ENCODE measurements at places on chromosomes 3 and 15.

DNA sequence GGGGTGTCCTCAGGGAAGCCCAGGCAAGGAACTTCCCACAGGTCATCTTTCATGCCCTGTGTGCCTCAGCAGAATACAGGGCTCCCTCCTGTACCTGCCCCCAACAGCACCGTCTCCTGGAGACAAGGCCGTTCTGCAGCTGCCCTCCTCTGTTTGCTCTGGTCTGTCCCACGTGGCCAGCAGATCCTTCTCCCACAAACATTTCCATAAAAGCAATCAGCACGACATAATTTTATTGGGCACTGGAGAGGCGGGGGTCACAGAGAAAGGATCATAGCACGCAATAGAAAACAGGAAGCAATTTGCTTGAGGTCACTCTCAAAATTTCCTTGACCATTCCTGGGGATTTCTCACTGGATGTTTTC is 29.4 kb downstream of the STARD5 start:
- no peak overlapping the region for H3K4me3 ChIP-seq
- no peaks in the 10 kb centered on the region for H3K27me3 ChIP-seq
- no peaks in the 10 kb centered on the region for H3K36me3 ChIP-seq
- H3K4me1 ChIP-seq = no peaks in the 10 kb centered on the region

DNA sequence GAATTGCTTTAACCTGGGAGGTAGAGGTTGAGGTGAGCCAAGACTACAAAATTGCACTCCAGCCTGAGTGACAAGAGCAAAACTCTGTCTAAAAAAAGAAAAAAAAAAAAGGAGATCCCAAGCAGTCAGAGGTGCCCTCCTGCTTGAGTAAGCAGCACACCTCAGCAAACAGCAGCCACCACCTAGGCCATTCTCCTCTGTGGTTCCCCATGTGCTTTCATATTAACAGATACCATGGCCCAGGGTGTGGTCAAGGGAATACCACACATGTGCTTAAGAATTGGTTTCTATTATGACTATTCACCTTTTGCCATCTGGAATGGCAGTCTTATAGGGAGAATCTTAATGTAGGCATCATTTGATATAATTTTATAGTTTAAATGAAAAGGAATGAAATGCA is 24.7 kb upstream of the CSPG5 start:
- no peaks in the 10 kb centered on the region for H3K4me1 ChIP-seq
- no peak overlapping the region for H3K4me3 ChIP-seq

GRCh38 chr15:28084547-28084946 is 14.6 kb downstream of the OCA2 start:
- H3K27me3 ChIP-seq = no peaks in the 10 kb centered on the region
- H3K27ac ChIP-seq = no peak overlapping the region
- DNase-seq = no peak
- H3K36me3 ChIP-seq = no peaks in the 10 kb centered on the region
- no peaks in the 10 kb centered on the region for H3K4me1 ChIP-seq

- H3K4me1 ChIP-seq = no peaks in the 10 kb centered on the region
- H3K4me3 ChIP-seq = no peak overlapping the region
- no peak overlapping the region for H3K27ac ChIP-seq
- H3K27me3 ChIP-seq = no peaks in the 10 kb centered on the region
- DNase-seq = no peak
Measured at GRCh38 chr3:72973031-72973723, 23.4 kb upstream of the PPP4R2 start.

DNA sequence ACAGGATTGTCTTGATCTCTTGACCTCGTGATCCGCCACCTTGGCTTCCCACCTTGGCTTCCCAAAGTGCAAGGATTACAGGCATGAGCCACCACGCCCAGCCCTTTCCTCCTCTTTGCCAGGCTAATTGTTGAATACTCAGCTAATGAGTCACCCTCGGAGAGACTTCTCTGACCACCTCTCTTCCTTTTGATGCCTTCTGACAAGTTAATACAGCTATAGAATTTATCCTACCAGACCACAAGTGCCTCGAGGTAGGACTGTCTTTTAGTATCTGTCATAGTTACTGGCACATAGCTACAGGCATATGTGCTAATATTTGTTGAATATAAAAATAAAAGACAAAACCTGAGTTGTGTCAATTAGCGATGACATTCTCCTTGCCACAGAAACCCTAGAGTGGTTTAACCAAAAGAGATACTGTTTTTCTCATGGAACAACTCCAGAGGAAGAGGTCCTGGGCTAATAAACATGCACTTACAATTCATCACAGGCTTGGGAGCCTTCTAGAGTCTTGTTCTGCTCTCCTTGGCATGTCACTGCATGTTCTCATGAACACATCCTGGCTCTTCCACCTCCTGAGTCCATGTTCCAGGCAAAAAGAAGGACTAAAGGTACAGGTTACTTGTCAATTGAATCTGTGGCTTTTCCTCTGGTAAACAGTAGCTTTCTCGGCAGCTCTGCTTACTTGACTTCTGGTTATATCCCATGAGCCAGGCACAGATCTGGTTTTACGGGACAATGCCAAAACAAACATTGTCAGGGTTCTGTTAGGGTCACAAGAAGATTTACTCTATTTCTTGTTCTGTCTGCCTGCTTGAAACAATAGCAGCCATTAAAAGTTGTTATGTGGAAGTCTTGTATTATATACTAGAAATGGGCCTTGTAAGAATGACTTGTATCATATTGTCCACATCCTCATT is 332.3 kb downstream of the THSD4 start:
- no peak for DNase-seq
- peak overlapping the region; percentile 86 for H3K27ac ChIP-seq
- H3K4me1 ChIP-seq = no peaks in the 10 kb centered on the region
- no peak overlapping the region for H3K4me3 ChIP-seq
- no peaks in the 10 kb centered on the region for H3K27me3 ChIP-seq

DNA sequence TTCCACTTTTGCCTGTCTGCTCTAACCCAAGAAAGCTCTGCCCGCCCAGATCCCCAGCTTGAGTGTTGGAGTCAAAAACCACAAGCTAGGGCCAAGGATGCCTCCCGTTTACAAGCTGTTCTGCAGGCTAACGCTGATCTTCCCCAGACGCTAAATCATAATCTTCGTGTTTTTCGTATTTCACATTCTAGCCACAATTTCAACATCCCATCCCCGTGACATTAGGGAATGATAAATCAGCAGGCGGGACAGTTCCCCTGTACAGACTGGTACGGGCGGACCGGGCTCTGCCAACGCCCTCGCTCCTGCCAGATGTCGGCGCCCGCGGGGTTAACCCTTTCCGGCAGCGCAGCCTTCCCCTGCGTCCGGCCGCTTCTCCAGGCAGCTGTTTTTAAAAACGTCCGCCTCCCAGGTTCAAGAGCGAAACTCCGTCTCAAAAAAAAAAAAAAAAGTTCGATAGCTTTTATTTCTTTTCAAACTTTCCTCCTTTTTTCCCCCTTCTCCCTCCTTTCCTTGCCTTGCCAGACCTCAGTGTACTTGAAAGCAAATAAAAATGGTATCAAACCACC is 81.0 kb upstream of the BNC1 start:
- no peaks in the 10 kb centered on the region for H3K4me1 ChIP-seq
- H3K4me3 ChIP-seq = peak overlapping the region; percentile 47
- peak overlapping the region; percentile 25 for H3K27ac ChIP-seq
- no peaks in the 10 kb centered on the region for H3K36me3 ChIP-seq

- H3K27me3 ChIP-seq = no peaks in the 10 kb centered on the region
- no peaks in the 10 kb centered on the region for H3K4me1 ChIP-seq
- DNase-seq = no peak
- H3K36me3 ChIP-seq = no peaks in the 10 kb centered on the region
Measured at GRCh38 chr3:183912895-183913579, 28.4 kb upstream of the PARL start.

- H3K36me3 ChIP-seq = no peaks in the 10 kb centered on the region
- H3K4me1 ChIP-seq = no peaks in the 10 kb centered on the region
- no peaks in the 10 kb centered on the region for H3K27me3 ChIP-seq
- DNase-seq = no peak
- H3K4me3 ChIP-seq = no peak overlapping the region
Measured at GRCh38 chr3:72452745-72453144, 395.5 kb downstream of the SHQ1 start.

DNA sequence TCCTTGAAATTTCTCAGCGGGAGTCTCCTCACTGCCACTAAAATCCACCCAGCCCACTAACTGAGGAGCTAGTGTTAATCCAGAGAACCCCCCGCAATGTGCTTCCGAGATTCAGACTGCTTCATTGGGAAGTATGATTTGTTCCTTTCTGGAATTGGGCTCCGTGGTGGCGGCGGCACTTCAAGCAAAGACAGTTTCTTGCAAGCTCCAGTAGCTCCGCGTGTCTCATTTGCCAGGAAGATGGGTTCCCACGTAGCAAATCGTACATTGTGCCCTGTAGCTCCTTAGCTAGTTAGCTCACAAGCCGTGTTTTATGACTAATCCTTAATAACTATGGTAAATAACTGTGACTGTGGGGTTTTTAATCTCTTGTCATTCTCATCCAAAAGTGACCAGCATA is 45.4 kb downstream of the SLC6A1 start:
- DNase-seq = no peak
- H3K27ac ChIP-seq = no peak overlapping the region
- H3K27me3 ChIP-seq = peaks cover 33% of the 10 kb centered on the region
- no peak overlapping the region for H3K4me3 ChIP-seq

Measured in breast epithelium (tissue), 4 donors.